ENCODE measurements at places on chromosomes 13 and 19.

GRCh38 chr19:50311723-50312635, 17.2 kb downstream of the KCNC3 start:
- no peak for DNase-seq

GRCh38 chr19:14135985-14136508, 342 bp downstream of the ASF1B start:
- DNase-seq = no peak

- DNase-seq = no peak
Measured at GRCh38 chr19:30044273-30045248, 102.5 kb downstream of the URI1 start.

GRCh38 chr19:1037621-1038064, 2.3 kb upstream of the ABCA7 start:
- peak; percentile 22 for DNase-seq

DNA sequence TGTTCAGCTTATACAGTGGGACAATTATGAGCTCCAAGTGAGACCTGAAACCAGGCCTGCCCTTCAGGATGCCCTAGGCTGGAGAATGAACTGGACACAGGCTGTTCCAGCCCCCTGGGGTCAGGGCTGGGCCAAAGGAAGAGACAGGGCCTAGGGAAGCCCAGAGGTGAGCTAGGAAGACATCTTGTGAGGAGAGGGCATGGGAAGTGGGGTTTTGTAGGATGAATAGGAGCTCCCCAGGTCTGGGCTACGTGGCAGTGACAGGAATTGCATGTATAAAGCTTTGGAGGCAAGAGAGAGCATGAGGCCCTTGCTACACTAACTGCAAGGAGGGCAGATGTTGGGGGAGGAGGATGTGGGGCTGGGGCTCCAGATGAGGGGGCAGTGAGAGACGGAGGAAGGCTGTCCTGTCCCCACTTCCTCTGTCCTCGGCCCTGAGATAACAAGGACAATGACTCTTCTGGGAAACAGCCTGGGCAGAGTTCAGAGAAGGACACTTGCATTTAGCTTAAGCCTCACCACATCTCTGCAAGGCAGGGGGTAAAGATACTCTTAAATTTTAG, 1.5 kb upstream of the TBXA2R start:
- no peak for DNase-seq

GRCh38 chr13:46184277-46184699, 2.3 kb upstream of the LCP1 start:
- peak; percentile 91 for DNase-seq

DNA sequence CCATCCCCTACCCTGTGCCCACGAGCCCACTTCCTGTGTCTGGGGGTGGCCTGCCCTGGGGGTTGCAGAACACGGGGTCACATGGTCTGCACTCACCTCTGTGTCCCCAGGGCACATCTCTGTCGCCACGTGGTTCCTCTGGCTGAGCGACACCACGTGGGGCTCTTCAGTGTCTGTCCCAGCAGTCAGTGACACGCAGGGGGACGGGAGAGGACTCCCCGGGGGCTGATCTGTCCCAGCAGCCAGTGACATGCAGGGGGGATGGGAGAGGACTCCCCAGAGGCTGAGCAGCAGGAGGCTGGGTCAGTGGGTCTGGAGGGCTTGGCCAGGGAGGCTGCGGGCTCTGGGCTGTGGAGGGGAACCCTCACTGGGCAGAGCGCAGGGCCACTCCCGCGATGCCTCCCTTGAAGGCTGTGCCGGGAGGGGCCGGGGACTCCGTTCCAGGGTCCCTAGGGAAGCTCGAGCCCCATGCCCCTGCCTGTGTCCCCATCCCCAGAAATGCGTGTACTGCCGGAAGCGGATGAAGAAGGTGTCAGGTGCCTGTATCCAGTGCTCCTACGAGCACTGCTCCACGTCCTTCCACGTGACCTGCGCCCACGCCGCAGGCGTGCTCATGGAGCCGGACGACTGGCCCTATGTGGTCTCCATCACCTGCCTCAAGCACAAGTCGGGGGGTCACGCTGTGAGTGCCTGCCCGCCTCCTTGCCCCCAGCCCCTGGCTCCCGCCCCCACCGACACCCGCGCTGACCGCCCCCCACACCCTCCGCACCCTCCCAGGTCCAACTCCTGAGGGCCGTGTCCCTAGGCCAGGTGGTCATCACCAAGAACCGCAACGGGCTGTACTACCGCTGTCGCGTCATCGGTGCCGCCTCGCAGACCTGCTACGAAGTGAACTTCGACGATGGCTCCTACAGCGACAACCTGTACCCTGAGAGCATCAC, 174.8 kb downstream of the KDM4B start:
- DNase-seq = peak; percentile 57

- DNase-seq = no peak
Measured at GRCh38 chr13:19961924-19962323, 3.4 kb downstream of the ZMYM2 start.

DNA sequence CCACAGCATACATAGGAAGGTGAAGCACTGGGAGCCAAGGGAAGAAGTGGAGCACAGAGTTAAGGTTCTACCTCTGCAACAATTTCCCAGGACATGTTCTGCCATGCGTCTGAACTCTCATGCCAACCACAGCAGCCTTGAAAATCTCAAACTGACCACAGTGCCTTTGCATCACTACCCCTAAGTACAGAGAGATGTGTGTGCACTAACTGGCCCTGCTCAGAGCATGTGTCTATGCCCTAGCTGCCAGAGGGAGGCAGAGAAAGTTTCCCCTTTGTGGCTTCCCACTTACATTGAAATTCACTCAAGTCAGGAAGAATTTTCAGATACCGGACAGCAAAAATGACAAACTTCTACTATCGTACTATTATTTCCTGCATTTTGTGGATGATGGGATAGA, 26.8 kb upstream of the WDFY2 start:
- no peak for DNase-seq

GRCh38 chr13:57862879-57863278, 231.3 kb downstream of the PCDH17 start:
- no peak for DNase-seq

DNA sequence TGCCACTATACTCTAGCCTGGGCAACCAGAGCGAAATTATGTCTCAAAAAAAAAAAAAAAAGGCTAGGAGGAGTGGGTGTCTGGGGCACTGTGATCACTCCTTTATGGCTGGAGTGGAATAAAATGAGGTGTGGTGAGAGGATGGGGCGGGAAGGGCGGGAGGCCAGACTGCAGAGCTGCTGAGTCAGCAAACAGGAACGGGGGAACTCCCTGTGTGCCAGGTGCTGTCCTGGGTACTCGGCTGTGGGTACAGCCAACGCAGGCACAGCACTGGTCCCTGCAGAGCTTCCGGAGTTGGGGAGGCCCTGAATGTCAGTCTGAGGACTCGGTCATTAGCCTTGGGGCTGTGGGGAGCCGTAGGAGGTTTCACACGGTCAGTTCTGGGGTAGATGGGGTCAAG, 5.7 kb downstream of the PRPF31 start:
- DNase-seq = no peak

GRCh38 chr13:48615049-48615448, 38.7 kb upstream of the CYSLTR2 start:
- no peak for DNase-seq

DNA sequence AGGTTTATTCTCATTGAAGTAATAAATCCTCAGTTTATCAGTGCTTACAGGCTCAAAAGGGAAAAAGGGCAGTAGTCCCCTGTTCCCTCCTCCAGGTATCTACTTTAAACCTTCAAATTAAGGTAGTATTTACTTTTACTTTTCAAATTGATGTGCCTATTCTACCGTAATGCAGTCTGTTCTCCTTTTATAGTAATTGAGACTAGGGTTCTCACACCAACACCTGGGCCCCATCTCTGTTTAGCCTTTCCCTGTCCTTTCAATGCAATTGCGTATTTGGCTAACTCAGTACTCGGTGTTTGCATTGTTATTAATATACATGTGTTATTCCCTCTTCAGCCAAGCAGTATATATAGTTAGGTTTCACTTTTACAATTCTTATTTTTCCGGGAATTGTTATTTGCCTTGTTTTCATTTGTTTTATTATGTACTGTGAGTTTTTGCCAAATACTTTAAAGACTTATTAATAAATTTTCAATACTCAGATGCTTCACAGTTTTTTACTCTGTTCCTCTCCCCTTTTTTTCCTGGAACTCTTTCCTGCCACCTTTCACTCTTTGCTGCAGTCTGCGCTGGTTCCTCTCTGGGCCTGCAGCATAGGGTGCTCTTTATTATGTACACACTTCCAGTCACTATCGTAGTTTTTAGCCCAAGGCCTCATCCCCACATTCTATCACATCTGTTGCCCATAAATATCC, 30.3 kb downstream of the USPL1 start:
- DNase-seq = no peak

DNA sequence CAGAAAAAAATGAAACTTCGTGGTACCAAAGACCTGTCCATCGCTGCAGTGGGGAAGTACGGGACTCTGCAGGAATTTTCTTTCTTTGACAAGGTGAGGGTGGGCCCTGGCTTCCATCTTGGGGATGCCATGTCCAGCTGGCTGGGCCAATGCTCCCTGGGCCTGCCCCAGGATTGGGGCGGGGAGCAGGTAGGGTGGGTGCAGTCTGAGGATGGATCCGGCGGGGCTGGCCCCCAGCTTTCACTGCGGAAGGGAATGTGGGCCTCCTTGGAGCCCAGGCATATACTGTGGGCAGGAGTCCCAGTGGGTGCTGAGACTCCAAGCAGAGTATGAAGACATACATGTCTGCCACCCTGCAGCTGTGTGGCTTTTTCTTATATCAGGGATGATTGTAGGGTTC, 23.9 kb downstream of the SIN3B start:
- DNase-seq = no peak

DNA sequence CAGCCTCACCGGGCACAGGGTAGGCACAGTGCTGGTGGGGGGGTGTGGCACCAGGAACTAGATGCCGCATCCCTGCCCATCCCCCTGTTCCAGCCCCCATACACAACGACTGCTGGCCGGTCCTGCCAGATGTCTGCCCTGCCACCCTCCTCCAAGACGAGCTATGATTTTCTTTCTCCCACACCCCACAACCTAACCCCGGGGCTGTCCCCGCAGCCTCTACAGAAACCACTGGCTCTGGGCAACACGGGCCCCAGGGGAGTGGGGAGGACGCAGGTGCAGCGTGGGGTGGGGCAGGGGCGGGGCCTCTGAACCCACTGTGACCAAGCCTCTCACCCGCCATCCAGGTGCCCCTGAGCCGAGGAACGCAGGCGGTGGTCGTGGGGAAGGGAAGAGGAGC, 15.5 kb downstream of the PGLS start:
- peak; percentile 56 for DNase-seq

DNA sequence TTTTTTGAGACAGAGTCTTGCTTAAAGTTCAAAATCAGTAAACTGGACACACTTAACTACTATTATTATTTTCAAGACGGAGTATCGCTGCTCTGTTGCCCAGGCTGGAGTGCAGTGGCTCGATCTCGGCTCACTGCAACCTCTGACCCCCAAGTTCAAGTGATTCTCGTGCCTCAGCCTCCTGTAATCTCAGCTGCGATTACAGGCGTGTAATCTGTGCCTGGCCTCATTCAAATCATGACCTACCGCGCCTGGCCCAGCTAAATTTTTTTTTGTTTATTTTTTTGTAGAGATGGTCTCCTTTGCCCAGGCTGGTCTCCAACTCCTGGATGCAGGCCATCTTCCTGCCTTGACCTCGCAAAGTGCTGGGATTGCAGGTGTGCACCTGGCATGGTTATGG, 23.0 kb downstream of the ZNF101 start:
- DNase-seq = no peak

- no peak for DNase-seq
Measured at GRCh38 chr13:42747399-42747873, 33.9 kb upstream of the FAM216B start.

DNA sequence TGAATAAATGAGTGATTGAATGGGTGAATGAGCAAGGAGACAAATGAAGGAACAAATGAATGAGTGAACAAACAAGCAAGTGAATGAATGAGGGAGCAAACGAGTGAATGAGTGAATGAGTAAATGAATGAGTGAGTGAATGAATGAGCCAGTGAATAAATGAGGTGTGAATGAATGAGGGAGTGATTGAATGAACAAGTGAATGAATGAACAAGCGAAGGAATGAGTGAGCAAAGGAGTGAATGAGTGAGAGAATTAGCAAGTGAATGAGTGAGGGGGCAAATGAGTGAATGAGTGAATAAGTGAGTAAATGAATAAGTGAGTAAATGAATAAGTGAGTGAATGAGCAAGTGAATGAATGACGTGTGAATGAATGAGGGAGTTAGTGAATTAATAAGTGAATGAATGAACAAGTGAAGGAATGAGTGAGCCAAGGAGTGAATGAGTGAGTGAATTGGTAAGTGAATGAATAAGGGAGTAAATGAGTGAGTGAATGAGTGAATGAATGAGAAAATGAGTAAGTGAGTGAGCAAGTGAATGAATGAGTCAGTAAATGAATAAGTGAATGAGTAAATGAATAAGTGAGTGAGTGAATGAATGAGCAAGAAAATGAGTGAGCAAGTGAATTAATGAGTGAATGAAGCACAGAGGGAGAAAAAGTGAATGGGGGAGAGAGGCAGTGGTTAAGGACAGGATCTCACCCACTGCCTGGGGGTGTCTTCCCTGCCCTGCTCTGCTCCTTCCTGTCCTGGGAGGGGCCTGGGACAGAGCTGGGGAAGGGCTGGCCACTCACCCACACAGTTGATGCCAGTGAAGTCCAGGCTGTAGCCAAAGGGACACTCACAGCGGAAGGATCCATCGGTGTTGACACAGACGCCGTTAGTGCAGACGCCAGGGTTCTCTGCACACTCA, 36.4 kb downstream of the CCL25 start:
- no peak for DNase-seq

DNA sequence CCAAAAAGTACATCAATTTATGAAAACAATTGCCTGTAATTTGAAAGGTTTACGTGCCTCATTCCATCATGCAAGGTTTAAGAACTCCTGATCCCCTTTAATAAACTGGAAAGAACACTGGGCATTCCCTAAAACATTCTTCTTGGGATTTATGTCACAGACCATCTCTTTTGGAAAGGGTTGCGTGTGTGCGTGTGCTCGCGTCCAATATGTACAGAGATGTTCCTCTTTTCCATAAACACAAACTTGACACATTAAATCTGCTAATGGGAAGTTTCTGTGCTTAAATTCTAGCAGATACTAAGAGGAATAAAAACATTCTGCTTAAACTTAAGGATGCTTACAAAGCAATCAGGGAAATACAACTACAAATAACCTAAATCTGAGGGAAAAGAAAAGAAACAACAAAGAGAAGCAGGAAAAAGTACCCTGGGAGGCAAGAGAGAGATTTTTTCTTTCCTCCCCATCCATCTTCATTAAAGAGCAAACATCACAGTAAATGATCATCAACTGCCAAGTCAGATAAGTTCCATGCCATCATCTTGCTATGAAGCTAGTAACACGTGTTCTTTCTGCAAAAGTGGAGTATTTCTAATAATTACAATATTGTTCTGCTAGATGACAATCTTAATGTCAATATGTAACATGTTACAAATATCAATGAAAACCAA, 83.7 kb downstream of the STK24 start:
- DNase-seq = no peak
